ENCODE measurements at places on chromosomes 7 and 10.

DNA sequence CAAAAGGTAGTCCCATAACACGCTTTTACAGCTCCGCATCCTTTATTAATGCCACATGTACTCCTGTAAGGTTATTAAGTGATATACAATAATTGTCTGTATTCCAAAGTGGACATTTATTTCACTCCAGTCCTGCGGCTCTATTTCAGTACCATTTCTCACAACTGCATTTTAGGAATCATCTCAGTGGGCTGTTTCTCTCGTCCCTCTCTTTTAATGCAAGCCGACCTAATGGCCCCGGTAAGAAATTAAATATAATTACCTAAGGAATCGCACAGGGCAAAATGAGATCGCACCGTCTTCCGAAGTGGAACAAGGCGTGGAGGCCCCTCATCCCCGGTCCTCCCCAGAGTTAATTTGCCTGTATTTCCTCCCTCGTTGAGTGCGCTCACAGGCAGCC is 216.5 kb downstream of the RAB11FIP2 start:
- ATAC-seq: no peak

DNA sequence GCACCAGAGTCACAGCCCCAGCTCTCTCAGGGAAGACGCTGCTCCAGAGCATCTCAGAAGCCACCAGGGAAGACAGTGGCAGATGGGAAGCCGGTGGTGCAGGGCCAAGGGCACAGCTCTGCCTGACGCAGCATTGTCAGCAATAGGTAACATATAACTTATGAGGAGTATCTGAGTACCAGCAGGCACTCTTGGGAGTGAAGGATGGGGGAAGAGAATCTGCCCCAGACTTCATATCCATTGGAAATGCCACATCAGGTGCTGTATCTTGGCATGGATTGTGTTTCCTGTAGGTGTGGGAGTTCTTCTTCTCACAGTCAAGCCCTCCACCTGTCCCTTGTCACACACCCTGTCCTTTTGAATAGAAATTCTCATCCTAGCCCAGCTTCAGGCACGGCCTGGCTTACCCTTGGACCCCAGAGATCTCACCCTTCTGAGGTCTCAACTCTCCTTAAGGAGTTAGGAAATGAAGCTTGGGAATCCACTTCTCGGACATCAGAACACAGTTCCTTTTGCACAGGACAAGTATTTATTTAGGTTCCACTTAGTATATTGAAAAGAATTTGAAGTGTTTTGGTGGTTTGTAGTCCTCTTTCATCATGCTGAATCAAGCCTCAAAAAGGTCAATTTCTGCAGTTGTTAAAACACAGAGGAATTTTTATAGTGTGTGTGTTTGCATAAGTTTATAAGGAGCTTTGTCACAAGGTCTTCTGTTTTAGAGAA is 9.9 kb downstream of the EPDR1 start:
- ATAC-seq: no peak

DNA sequence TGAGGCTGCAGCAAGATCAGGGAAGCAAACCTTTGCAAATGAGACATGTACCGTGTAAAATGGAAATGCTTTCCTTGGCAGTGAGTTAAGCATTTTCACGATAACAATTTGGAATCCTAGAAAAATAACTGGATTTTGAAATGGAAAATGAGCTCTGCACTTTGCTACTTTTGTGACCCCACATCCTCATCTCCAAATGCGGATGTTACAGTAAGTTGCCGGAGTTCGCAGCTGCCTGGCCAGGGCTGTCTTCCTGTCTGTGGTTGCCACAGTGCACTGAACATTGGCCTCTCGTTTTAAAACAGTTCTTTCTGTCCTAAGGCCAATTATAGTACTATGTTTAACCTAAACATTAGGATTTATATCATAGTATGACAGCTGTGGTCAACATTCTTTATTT is 136.2 kb upstream of the FZD8 start:
- no peak for ATAC-seq

GRCh38 chr7:138429577-138430250 is 30.3 kb upstream of the TRIM24 start:
- no peak for ATAC-seq

DNA sequence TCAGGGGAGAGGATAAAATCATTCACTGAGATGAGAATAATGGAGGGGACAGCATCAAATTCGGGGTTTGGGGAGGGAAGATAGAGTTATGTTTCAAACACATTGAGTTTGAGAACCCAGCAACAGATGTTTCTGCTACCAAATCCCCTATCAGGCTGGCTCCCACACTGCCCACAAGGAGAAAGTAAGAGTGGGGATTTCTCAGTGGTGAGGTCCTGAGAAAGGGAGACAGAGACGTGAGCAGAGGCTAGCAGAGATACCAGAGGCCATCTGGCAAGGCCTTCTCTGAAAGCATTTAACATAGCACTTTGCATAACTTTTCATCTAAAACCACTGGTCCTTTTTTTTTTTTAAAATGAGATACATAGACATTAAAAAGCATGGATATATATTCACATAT is 7.8 kb upstream of the SLF2 start:
- ATAC-seq: no peak

- ATAC-seq: no peak
Measured at GRCh38 chr10:132844069-132844809, 58.3 kb upstream of the NKX6-2 start.

DNA sequence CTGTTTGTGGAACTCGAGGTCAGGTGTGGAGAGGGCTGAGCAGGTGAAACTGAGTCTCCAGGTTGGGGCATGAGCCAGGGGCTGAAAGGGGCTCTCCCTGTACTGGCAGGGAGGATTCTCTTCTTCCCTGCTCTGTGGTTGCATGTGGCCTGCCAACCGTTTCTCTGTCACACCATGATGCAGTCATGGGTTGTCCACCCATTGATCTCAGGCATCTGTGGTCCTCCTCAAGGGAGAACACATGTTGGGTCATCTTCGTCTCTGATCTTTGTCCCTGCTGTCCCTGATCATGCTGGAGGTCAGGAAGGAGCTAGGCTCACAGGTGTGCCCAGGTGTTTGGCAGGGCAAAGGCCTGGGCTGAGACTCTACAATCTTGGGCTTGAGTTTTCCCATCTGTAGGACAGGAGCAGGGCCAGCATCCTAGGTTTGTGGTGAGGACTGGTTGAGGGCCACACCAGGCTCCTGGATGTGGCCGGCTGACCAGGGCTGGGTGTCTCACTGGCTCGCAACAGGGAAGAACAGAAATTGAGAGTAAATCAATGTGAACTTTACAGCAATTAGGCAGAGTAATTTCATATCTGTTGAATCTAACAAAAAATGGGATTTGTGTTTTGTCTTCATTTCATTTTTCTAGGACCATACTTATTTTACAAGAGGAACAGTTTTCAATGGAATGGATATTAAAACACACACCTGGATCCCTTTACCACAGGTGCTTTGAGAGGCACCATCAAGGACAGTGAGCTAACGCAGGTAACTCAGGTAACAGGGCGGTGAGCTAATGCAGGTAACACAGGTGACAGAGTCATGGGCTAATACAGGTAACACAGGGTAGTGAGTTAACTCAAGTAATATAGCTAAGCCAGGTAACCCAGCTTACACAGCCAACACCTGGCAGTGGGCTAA is 58.5 kb upstream of the IGFBP3 start:
- ATAC-seq: no peak

DNA sequence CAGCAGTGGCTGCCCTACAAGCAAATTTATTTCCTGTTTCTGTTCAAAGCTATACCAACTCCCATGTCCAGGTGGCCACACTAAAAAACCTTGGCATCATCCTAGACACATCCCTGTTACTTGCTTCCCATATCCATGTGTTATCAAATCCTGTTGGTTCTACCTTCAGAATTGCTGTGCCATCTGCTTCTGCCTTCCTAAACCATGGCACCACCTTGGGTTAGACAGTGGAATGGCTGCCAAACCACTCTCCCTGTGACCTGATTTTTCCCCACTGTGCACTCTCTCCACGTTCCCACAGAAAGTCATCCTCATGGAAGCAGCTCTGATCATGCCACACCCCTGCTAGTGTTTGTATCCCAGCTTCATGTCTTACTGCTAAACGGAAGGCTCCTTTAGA is 697.6 kb upstream of the GALNT17 start:
- no peak for ATAC-seq

- ATAC-seq: peak; percentile 68
Measured at GRCh38 chr7:44103923-44104859, at the start of gene AEBP1. Gene AEBP1 (plus strand): TSS chr7:44104345. CDS start chr7:44104666, 321 bp downstream.

- no peak for ATAC-seq
Measured at GRCh38 chr10:43354330-43354635, 17.2 kb upstream of the FXYD4 start.

- no peak for ATAC-seq
Measured at GRCh38 chr10:131806646-131807317, 94.0 kb upstream of the PPP2R2D start.

DNA sequence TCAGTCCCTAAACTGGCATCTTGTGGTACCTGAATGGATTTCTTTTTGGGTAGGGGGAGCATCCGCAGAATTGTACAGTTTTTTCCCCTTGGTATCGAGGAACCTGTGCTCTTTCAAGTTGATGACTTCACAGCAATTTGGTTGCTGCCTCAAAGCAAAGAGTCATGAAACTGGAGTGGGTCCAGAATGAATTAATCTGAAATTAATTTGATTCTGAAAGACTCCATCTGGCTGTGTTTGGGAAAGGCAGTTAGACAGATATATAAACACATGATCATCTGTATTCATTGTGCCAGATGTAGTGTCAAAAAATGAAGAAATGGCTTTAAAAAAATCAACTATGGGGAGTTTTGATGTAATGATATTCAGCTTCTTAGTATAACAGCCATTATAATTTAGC is 136.1 kb downstream of the CELF2 start:
- peak; percentile 30 for ATAC-seq

DNA sequence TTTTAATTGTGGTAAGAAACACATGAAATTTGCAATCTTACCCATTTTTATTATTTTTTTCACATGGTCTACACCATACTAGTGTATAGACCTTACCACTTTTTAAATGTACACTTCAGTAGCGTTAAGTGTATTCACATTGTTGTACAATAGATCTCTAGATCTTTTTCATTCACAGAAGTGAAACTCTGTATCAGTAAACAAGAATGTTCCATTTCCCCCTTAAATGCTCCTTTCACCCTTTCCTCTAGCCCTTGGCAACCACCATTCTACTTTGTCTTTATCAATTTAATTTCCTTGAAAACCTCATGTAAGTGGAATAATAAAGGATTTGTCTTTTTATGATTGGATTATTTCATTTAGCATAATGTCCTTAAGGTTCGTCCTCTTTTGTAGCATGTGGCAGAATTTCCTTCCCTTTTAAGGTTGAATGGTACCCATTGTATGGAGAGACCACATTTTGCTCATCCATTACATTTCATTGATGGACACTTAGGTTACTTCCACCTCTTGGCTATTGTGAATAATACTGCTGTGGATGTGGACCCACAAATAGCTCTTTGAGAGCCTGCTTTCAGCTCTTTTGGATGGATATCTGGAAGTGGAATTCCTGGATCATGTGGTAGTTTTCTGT is 45.7 kb downstream of the SNX10 start:
- no peak for ATAC-seq

All from motor neuron (in vitro differentiated cells).